ENCODE measurements at places on chromosomes 2 and 18. TPM values are rescaled to one million over a fixed set of nuclear protein-coding genes. Genes with fewer than 3 reads are reported as not detected.

- no peak for DNase-seq
These were observed 77.5 kb upstream of the RANBP2 start for GRCh38 chr2:108641756-108642155.

GRCh38 chr2:51960841-51961335, 929.0 kb upstream of the NRXN1 start:
- no peak for DNase-seq

DNA sequence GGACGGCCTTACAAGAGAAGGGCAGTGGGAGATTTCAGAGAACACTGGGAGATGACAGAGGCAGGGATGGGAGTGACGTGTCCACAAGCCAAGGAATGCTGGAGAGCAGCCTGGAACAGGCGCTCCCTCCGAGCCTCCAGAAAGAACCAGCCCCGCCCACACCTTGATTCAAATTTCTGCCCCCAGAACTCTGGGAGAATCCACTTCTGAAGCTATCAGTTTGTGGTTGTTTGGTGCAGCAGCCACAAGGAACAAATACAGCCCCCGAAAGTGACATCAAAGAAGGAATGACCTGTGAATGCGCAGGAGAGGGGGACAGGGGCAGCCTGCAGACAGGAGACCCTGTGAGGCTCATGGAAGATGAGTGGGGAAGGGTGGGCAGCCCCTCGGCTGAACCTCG, 67.3 kb downstream of the TWIST2 start:
- DNase-seq, result no peak

The DIPK1C gene
- total RNA-seq, result not detected

- no peak for DNase-seq
These were observed 18.7 kb upstream of the DHRS9 start for GRCh38 chr2:169050476-169051240.

DNA sequence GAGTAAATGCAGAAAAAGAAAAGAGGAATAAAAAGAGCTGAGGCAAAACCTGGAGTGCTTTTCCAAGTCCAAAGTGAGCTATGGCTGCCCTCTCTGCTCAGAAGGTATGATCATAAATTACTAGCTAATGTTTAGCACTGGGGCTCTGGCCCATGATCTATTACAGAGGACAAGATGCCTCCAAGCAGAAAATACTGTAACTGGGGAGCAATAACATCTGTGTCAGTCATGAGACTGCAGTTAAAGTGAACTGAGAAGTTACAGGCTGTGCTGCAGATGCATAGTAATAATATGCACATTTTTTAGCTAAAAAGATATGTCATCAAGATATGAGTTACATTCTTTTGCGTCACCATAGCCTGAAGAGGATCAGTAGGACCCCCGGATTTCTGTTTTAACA, 209.4 kb upstream of the RBBP8 start:
- DNase-seq, result no peak

Measured in glomerular endothelial cell (primary cell).